Left kidney (tissue), 8 donors: ENCODE measurements at places on chromosomes 3 and 15. TPM values are rescaled to one million over a fixed set of nuclear protein-coding genes. Genes with fewer than 3 reads are reported as not detected.

Gene CISH
- 29.4 TPM for polyA plus RNA-seq

GRCh38 chr15:67829647-67830504, 4.6 kb downstream of the SKOR1 start:
- DNase-seq: no peak

DNA sequence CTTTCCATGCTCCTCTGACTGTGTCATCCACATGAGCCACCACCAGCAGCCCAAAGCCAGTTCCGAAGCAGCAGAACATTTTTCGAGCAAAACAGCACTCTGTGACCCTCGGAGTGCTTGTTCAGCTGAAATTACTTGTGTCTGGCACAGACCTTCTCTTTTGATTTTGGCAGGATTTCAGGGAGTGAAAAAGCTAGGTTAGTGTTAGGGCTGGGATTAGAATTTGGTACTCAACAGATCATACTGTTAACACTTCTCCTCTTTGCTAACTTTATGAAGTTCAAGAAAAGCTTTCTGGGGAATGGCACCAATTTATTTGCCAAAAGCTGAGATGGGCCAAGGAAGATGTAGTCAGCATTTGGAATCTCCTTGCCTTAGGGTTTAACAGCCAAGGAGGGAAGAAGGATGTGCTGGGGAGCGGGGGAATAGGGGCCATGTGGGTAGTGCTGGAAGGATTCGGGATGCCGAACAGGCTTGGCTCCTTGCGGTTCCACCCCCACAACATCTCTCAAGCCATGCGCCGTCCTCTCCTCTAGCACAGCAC, 55.1 kb upstream of the TRA2B start:
- DNase-seq: no peak

GRCh38 chr3:52532838-52533622, 627 bp downstream of the NT5DC2 start:
- no peak for DNase-seq

DNA sequence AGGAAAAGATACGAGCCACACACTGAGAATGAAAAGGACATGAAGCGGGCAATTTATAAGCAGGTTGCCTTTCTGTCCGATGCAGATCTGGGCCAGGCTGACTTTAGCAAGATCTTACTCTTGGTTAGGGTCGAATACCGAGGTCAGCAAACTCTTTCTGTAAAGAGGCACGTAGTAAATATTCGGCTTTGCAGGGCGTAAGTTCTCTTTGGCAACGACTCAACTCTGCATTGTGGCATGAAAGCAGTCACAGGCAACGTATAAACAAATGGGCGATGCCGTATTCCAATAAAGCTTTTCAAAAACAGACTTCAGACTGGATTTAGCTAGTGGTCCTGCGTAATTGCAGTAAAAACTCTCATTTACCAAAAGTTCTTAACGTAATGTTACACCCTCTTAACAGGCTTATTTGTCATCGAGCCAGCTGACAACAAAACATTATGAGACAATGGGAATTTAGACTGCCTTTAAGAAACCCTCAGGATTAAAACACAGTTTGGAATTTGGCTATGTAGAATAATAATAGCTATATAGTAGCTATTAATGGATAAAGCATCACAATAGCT, 13.1 kb upstream of the RPL35A start:
- no peak for DNase-seq

DNA sequence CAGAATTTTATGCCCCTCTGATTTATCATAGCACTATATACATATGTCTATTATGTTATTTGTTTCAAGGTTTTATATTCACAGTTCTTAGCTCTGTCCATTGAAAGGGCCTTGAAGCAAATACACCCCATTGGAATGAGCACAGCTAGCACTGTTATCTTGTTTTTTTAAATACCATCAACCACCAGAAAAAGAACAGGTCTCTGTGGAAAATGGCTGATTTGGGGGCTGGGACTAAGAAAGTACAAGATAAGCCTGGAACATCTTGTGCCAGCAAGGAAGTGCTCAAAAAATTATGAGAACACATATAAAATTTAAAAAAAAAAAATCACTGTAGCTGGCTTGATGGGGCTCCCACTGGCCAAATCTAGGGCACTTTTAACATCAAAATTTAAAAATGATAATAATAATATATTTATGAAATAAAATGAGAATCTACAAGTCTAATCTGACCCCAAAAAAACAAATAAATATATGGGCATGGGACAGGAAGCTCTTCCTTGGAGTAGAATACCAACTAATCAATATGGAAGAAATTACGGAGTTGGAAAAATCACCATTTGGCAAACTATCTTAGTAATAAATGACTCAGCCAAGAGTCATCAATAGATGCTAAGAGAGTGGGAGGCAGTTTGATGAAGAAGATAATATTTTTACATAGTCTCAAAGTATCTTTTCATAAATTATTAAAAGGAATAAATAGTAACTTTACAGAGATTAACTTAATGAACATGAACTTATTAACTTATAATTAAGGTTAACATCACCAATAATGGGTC, 20.5 kb downstream of the IFT80 start:
- no peak for DNase-seq

Gene CHAC1
- polyA plus RNA-seq: 2.4 TPM

DNA sequence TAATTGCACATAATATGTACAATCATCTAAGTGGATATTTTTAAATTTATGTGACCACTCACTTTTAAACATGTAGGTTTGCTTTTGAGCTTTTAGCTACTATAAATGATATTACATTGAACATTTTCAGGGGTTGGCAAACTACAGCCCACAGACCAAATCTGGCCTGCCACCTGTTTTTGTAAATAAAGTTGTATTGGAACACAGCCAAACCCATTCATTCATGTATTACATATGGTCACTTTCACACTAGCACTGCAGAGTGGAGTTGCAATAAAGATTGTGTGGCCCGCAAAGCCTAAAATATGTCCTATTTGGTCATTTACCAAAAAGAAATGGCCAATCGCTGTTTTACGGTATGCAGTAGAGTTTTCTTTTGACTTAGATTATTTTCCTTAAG, 21.2 kb downstream of the CMTM7 start:
- DNase-seq: no peak

Gene LYZL4
- not detected for polyA plus RNA-seq

- no peak for DNase-seq
These were observed 550.2 kb downstream of the PYDC2 start for GRCh38 chr3:192011137-192011536.

GRCh38 chr15:81337713-81338157, 13.8 kb upstream of the STARD5 start:
- DNase-seq: no peak

DNA sequence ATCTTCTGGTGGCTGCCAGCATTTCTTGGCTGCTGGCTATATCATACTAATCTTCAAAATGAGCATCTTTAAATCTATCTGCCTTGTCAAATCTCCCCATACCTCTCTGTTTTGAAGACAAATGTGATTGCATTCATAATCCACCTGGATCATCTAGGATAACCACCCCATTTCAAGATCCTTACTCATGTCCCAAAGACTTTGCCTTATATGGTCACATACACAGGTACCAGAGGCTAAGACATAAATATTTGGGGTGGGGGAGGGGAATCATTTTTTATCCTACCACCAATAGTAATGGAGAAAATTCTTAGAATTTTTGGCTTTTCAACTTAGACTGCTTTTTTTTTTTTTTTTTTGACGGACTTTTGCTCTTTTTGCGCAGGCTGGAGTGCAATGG, 970.8 kb downstream of the PLOD2 start:
- DNase-seq: no peak

Gene PATL2
- polyA plus RNA-seq: 1.4 TPM

GRCh38 chr15:69539345-69539744, 86.7 kb downstream of the RPLP1 start:
- no peak for DNase-seq

- DNase-seq: no peak
These were observed 123.1 kb downstream of the SMAD6 start for GRCh38 chr15:66825139-66825538.

- no peak for DNase-seq
These were observed 163.6 kb downstream of the ITPR1 start for GRCh38 chr3:4656626-4657328.

Gene TNFAIP8L3
- 2.2 TPM for polyA plus RNA-seq

GRCh38 chr15:64582202-64582601, 121.8 kb downstream of the ZNF609 start:
- DNase-seq: no peak

DNA sequence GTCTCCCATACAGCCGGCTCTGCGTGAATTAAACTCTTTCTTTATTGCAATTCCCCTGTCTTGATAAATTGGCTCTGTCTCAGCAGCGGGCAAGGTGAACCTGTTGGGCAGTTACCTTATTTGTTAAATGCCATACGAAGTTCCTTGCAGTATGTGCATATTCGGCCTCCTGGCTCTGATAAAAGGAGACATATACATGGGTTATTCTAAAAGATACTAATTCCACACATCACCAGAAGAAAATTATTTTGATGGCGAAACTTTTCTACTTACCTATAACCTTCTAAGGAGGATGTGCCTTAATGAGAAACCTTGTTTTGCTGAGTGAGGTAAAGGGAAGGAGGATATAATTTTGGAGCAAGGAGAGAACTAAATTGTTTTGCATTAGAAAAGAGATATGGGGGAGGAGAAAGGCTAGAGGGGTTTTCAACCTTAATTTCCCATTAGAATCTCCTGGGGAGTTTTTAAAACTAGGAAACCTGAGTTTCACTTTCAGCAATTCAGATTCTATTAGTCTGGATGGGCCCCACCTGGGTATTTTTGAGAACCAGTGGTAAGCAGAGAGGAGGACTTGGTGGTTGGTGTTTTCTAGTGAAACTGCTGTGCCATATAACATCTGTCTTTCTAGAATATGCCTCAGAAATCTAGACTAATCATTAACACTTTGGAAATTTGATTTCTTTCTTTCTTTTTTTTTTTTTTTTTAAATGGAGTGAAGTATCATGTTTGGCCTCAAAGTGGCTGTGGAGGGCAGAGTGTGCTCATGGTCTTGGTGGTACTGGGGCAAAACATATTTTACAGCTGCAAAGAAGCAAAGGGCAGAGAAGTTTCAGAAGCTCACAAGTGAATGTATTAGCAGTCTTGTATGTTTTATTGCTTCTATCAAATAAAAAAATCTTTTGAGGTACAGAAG, 23.0 kb downstream of the NANOGP8 start:
- no peak for DNase-seq

GRCh38 chr3:16888356-16888755, 3.6 kb downstream of the PLCL2 start:
- DNase-seq: no peak

DNA sequence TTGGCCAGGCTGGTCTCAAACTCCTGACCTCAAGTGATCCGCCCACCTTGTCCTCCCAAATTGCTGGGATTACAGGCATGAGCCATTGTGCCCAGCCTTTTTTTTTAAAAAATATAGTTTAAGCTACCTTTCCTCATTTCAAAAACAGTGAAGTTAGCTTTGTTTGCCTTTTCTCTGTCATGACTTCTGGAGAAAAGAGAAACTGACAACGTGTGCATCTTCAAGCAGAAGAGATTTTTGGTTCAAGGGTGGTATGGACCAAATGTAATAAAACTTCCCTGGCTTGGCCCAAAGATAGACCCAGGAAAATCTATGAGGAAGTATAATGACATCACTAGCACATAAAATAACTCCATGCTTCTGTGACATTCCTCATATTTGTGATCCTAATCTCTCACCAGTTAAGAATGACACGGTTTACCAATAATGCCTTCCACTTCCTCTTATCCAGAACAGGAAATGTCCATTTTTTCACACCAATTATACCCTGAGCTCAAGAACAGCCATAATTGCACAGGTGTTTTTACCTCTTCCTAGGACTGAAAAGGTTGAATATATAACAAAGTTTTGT, 781.2 kb upstream of the NR2F2 start:
- no peak for DNase-seq

DNA sequence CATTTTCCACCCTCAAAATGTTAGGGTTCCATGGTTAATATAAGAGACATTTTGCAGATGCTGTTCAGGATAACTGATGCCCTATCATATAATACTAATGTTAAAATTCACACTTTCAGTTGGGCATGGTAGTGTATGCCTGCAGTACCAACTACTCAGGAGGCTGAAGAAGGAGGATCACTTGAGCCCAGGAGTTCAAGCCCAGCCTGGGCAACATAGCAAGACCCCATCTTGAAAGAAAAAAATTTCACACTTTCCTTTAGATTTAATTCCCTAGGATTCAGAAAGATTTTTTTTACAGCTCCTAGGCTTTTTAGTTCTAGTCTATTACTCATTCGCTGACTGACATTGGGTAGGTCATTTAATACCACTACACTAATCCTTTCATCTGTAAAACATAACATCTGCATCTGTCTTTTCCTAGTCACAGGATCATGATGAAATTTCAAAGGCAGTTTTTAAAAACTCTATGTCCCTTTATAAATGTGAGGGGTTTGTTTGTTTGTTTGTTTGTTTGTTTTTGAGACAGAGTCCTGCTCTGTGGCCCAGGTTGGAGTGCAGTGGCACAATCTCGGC, 103.7 kb downstream of the MYO5A start:
- DNase-seq: no peak

DNA sequence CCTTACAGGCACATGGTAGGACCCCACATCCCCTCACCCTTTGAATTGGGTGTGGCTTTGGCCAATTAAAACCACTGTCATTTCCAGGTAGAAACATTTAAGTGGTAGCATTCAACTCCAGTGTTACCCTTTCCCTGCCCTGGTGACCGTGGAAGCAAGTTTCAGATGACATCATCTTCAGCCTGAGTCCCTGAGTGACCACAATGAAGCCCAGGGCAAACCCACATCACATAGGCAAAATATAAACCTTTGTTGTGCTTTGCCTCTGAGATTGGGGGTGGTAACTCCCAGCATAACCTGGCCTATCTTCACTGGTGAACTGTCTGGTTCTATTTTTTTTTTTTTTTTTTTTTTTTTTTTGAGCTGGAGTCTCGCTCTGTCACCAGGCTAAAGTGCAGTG, 404.0 kb upstream of the WNT5A start:
- no peak for DNase-seq

Gene C3orf22
- 0.10 TPM for polyA plus RNA-seq

- DNase-seq: no peak
These were observed 43.7 kb downstream of the ANKRD28 start for GRCh38 chr3:15754047-15754446.

DNA sequence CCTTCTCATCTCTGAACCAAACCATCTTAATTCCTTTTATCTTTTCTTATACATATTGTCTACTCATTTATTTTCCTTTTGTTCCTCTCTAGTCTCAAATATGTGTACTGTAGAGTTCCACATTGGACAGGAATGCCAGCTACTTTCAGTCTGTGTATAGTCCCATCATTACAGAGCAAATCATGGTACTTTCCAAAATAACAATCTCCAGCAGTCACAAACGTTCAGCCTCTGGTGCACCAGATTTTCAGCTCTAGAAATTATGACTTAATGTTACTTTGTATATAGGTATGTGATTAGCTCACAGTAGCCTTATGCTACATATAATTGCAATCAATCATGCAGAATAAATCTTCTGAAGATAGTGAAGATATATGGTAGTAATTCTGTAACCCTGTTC, 32.5 kb upstream of the TM4SF4 start:
- no peak for DNase-seq

GRCh38 chr3:32097768-32098167, 8.7 kb upstream of the GPD1L start:
- DNase-seq: no peak
